Thoracic aorta (tissue), 2 donors: ENCODE measurements at places on chromosomes 11 and 22.

GRCh38 chr11:88799771-88800500 lies 265.8 kb downstream of the GRM5 start:
- DNase-seq, result no peak

GRCh38 chr22:35484651-35485556 lies 55.7 kb upstream of the RASD2 start:
- DNase-seq, result no peak

- DNase-seq, result no peak
Observed at GRCh38 chr11:18225913-18226312, 10.7 kb downstream of the SAA4 start.

GRCh38 chr11:115545581-115546210 lies 41.5 kb upstream of the CADM1 start:
- DNase-seq, result no peak

- DNase-seq, result no peak
Observed at GRCh38 chr11:115613986-115614632, 109.9 kb upstream of the CADM1 start.

DNA sequence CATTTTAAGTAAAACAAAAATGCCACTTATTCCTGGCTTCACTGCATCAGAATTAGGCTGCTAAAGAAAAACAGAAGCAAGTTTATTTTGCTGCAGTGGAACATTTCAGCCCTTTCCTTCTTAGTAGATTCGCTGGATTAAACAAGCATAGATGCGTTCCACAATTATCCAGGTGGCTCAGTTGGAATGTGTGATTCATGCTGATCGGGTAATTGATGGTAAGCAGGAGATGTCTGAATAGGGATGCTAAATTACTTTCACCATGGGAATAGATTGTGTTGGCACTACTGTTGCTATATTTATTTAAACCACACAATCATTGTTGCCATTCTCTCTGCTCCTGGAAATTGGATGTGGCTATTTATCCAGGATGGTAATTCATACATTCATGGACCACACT lies 440.1 kb upstream of the DDI1 start:
- DNase-seq, result no peak

DNA sequence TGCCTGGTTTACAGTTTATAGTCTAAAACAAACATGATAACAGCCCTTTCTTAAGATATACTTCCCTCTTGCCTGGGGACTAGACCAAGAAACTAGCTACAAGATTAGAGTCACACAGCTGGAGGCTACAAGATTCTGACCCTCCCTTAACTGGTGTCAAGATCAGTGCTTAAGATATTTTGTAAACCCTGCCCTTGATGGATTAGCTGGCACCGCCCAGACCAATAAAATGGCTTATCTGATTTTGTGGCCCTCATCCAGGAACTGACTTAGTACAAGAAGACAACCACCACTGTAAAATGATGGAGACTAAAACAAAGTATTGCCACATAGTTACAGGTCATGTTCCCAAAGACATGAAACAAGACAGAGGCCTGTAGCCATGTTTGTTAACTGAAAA lies 53.4 kb downstream of the FAM181B start:
- no peak for DNase-seq

DNA sequence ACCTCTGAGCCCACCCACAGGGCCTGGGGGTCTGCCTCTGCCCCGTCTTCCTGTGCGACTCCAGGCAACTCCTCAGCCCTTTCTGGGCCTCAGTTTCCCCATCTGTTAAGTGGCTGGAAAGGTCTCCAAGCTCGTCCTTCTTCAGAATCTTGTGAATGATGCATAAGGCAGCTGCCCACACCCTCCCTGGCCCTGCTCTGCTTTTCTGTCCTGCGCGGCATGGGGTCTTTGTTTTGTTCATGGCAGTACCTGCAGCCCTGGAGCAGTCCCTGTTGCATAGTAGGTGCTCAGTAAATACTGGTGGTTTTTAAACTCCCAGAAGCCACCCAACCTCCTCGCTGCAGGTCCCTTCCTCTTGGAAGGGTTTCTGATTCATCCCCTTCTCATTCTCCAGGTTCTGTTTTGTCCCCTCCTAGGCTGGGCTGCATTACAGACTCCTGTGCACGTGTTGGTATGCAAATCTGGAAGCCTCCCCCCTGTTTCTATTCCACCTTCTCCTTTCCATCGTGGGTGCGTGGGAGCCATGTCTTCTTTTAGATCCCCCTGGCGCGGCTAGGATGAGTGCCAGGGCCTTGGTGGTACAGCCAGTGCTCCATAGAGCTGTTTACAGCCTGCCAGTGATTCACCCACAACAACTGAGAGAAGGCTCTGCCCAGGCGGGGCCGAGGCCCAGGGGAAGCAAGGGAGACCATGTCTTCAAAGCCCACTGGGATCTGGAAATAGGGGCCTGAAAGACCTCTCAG lies 19.3 kb upstream of the SYT7 start:
- no peak for DNase-seq
